CD4-positive, alpha-beta T cell treated with Interleukin-15 for 1 hour (primary cell): ENCODE measurements at places on chromosomes 11 and 22.

GRCh38 chr22:20131597-20131858, at the start of gene ZDHHC8:
TSS of gene ZDHHC8 (plus strand) at chr22:20131804. CDS start at chr22:20131948, 144 bp downstream.
- DNase-seq = no peak

DNA sequence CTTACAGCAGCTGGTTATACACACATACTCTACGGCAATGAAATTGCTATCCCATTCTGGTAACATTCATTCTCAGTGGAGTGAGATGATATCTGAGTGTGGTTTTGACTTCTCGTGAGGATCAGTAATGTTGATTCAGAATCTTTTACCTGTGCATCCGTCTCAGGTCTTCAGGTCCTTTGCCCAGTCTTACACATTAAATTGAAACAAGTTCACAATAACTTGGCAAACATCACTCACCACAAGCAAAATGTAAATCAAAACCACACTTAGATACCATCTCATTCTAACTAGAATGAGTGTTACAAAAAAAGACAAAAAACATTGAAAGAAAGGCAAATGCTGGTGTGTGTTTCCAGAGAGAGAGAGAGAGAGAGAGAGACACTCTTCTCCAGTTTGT, 14.0 kb downstream of the RGL4 start:
- DNase-seq = no peak

GRCh38 chr11:110173811-110174644, 80.8 kb downstream of the ZC3H12C start:
- DNase-seq = peak; percentile 38

GRCh38 chr11:67268962-67269268, 2.6 kb downstream of the GRK2 start:
- DNase-seq = peak; percentile 9

DNA sequence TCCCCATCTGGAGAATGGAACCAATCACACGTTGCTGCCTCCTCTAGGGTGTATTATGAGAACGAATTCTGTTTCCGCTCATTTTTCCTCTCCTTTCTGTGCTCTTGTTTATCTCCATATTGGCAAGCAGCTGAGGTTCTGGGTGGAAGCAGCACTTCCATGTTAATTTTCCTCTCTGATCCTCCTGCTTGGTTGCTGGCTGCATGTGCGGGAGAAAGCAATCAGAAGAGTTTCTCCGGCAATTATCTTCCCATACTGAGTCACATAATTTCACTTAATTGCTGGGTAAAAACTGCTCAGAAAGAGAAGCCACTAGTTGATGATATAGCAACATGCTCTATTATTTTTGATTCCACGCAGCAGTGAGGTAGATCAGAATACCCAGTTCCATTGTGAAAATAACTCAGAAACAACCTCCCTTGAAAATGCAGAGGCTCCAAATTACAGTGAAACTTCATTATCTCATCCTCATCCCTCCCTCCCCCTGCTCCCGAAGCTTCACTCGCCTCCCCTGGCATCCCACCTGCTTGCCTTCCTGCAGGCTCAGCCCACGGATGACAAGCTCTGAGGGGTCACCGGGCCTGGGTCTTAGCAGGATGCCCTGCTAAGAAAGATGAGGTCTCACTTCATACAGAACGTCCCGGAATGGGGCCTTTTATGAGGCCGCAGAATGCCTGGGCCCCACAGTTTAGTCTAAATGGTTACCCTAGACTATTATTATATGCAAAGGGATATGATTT, 20.4 kb downstream of the FXYD6 start:
- no peak for DNase-seq
